ENCODE measurements at places on chromosomes 6 and 20.

DNA sequence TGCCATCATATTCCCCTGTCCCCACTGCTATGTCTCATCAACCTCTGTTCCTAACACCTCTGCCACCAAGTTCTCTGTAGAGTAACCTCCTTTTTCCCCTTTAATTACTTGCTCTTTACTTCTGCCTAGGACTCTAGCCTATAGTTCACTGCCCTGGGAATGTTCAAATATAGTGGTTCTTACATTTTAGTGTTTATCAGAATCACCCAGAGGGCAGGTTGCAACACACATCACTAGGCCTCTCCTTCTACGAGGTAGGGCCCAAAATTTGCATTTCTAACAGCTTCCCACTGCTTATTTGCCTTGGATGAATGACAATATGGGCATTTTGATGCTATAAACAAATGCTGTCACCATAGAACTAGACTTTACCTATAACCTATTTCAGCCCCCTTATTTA is 23.1 kb upstream of the C6orf141 start:
- DNase-seq = no peak

DNA sequence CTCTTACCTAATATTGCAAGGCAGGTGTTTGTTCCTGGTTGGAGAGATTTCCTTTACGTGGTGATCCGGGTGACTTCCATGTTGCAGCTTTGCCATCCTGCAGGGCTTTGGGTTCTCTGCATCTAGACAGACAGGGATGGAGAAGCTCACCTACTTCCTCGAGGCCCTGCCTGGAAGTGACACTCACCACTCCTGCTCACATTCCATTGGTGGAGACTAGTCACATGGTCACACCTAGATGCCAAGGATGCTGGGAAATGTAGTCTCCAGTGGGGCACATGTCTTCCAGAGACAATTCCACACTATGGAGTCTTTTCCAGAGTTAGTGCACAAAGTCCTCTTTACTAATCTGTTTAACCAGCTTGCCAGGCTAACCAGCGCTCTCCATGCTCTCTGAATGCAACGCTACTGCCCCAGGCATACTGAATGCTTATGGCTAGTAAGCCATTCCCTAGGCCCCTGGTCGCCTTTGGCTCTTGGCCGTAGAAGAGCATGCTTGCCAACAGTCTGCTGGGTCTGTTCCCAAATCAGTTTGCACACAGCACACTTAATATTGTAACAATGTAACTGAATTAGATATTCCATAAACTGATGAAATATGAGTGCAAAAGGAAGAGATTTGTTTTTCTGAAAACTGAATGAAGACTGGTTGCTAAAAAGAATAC is 6.7 kb upstream of the KCNK15 start:
- DNase-seq = no peak

- no peak for DNase-seq
Measured at GRCh38 chr20:17571153-17571527, 1.3 kb downstream of the DSTN start.

DNA sequence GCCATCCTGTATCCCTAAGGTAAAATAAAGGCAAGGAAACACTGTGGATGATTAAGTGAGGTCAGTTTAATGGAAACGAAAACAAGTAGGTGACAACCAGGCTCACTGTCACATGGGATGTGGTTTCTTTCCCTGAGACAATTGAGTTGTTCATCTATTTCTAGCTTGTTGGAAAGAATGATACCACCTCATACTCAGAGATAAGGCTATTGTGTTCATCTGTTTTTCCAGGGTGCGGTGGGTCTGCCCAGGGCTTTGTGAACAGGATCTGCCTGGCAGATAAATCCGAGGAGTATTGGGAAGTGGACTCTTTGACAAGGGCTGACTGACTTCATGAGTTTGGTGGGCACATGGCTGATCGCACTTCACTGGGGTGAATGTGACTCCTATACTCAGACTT is 80.8 kb upstream of the TIAM2 start:
- DNase-seq = no peak

GRCh38 chr6:49913636-49914375 is 47.5 kb upstream of the CRISP1 start:
- no peak for DNase-seq

- DNase-seq = peak; percentile 31
Measured at GRCh38 chr6:2353412-2354137, 108.2 kb upstream of the GMDS start.

DNA sequence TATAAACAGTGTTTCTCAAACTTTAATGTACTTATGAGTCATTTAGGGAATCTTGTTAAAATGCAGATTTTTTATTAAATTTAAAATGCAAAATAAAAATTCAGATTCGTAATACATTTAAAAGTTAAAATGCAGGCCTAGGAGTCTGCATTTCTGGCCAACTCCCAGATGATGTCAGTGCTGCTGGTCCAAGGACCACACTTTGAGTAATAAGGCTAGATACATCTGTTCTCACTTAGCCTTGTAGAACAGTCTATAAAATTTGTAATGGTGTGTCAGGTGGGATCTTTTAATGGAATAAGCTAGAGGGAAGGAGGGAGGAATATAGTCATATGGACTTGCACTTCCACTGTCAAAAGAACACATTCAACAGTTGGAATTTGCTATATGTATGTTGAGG is 295.6 kb upstream of the BMP2 start:
- DNase-seq = no peak

- no peak for DNase-seq
Measured at GRCh38 chr20:60255866-60256265, 297.6 kb downstream of the CDH26 start.

DNA sequence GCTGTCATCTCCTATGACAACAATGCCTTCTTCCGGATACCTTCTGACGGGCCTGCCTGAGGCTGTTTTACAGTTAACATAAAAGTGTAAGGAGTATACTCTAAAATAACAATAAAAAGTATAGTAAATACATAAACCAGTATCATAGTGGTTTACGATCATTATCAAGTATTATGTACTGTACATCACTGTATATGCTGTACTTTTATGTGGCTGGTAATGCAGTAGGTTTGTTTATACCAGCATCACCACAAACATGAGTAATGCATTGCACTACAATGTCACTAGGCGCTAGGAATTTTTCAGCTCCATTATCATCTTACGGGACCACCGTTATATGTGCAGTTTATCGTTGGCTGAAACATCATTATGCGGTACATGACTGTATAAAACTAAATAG is 76.5 kb downstream of the VEGFA start:
- DNase-seq = no peak

DNA sequence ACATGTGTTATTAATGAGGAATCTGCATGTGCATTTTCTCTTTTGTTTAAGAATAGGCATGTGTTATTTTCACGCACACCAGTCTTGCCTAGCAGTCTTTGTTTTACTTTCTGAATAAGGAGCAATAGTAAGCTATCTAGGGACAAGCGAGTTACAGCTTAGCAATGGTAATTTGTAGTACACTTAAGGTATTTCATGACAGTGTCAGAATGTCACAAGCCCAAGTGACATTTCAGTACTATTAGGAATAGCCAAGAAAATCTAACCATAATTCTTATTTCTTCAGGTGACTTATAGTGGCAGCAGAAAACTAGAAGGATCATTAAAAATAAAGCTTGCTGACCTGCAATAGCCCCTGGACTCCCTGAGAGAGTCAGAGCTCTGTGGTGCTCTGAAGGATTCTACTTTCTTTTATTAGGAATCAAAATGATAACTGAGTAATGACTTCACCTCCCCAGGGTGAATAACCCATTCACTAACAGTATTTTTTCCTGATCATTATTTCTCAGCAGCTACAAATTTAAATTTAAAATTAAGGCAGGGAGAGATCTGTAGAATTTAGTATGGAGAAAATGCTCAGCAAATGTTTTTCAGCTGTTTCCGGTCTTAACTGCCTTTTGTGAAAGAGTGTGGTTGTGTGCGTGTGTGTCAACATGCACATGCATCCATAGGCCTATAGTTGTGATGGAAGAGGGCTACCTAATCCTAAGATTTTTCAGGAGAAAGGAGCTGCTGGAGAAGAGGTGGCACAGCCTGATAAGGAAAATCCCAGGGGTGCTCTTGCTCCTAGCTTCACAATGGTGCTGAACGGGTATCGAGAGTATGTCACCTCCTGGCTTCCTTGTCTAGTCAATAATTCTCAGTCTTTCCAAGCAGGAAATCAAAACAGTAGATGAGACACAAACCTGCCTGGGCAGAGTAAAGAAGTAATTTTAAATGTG is 90.0 kb upstream of the BEND3 start:
- DNase-seq = no peak

- peak; percentile 66 for DNase-seq
Measured at GRCh38 chr6:33008944-33009861, at the start of gene HLA-DOA. Gene HLA-DOA (minus strand): TSS chr6:33009591.

- DNase-seq = no peak
Measured at GRCh38 chr6:100023798-100024197, 29.8 kb upstream of the MCHR2 start.

GRCh38 chr20:1803061-1803931 is 91.9 kb upstream of the SIRPA start:
- no peak for DNase-seq

DNA sequence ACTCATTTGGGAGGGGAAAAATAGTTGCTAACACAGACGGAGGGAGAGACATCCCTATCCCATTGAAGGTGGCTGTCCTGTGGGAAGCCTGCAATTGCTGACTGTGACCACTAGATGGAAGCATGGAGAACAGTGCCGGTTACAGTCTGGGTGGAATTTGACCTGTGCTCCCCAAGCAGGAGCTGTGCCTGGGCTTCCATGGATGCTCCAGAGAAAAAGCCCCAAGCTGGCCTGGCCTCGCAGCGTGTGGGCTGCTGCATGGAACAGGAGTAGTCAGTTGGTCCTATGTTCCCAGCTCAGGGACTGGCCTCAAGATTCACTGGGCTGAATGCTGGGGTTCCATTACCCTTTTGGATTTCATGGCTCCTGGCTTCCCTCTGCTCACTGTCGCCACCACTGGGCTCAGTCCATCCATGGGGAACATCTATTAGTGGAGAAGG is 116.3 kb upstream of the CHD6 start:
- peak; percentile 23 for DNase-seq

- peak; percentile 53 for DNase-seq
Measured at GRCh38 chr20:5056801-5057599, 55.7 kb upstream of the SLC23A2 start.

- DNase-seq = peak; percentile 94
Measured at GRCh38 chr6:158686791-158687381, 37.0 kb downstream of the SYTL3 start.

DNA sequence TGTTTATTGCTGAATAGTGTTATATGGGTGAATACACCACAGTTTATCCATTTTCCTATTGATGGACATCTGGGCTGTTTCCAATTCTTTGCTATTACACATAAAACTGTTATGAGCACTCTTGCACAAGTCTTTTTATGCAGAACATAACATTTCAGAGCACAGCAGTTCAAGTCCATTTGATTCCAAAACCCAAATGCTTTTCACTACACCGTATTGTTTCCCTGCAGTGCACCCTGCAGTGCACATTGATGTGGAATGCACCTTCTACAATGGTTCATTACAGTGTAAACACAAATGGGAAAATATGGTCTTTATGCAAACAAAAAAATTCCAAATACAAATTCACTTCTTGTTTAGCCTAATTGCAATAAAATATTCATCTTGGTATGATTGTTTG is 3.6 kb upstream of the SLC2A12 start:
- DNase-seq = no peak

GRCh38 chr6:21396313-21396712 is 197.2 kb upstream of the SOX4 start:
- DNase-seq = no peak

DNA sequence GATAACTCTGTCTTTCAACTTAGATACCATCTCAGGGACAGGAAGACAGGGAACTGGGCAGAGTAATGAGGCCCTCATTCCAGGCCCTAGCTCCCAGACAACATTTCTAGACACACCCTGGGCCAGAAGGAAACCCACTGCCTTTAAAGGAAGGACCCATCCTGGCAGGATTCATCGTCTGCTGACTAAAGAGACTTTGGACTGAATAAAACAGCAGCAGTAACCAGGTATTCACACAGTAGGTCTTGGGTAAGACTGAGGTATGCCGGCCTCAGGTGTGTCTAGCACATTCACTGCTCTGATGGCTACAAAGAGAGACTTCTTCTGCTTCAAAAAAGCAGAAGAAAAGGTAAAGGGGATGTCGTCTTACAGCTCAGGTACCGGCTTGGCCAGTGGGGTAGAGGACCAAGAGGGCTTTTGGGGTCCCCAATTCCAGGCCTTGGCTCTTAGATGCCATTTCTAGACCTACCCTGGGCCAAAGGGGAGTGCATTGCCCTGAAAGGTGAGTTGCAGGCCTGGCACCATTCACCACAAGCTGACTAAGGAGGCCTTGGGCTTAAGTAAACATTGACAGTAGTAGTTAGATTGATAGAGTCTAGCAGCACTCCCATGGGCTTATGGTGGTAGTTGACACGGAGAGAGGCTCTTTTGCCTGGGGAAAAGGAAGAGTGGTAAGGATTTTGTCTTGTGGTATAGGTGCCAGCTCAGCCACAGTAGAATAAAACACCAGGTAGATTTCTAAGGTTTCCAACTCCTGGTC is 13.4 kb downstream of the SNX14 start:
- no peak for DNase-seq

GRCh38 chr6:139313229-139313628 is 21.4 kb upstream of the TXLNB start:
- no peak for DNase-seq

GRCh38 chr6:29870104-29870503 is 42.5 kb downstream of the HLA-G start:
- no peak for DNase-seq

DNA sequence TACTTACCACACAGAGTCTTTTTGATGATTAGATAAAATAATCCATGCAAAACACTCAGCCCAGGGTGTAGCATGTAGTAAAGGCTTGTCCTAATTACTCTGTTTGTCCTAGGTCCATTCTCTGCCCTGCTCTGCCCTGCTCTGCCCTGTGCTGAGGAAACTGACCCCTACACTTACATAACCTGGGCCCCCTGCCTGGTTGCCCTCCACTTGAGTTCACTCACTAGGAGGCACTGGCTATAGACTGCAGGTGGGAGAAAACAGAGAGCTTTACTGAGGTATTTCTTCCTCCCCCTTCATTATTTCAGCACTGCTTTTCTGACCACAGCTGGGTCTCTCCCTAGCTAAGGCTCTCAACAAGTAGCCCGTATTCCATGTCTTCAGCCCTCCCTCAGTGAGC is 70.9 kb upstream of the TBX18 start:
- DNase-seq = no peak

DNA sequence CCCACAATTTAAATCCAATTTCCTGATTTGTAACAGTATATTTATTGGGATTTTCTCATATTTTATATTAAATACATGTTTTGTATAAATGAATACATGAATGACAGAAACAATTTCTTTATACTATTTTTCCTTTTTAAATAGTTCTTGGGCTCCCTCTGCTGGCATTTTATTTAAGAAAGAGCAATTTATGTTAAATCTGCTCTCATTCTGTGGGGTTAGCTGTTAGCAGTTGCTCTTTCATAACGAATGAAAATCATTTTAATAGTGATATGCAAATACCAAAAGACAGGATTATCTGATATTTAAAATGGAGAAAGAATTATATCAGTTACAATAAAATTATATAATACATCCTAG is 118.3 kb downstream of the RALGAPA2 start:
- peak; percentile 20 for DNase-seq

Data from CD8-positive, alpha-beta T cell (primary cell).